ENCODE measurements at places on chromosomes 16 and 17. TPM values are rescaled to one million over a fixed set of nuclear protein-coding genes. Genes with fewer than 3 reads are reported as not detected.

- H3K4me1 ChIP-seq: peaks cover 26% of the 10 kb centered on the region
- peak overlapping the region; percentile 92 for H3K4me3 ChIP-seq
- H3K36me3 ChIP-seq: peaks cover 28% of the 10 kb centered on the region
- H3K27ac ChIP-seq: peak overlapping the region; percentile 80
- DNase-seq: peak; percentile 59
Observed at GRCh38 chr17:34980681-34981537, 597 bp downstream of the LIG3 start.

DNA sequence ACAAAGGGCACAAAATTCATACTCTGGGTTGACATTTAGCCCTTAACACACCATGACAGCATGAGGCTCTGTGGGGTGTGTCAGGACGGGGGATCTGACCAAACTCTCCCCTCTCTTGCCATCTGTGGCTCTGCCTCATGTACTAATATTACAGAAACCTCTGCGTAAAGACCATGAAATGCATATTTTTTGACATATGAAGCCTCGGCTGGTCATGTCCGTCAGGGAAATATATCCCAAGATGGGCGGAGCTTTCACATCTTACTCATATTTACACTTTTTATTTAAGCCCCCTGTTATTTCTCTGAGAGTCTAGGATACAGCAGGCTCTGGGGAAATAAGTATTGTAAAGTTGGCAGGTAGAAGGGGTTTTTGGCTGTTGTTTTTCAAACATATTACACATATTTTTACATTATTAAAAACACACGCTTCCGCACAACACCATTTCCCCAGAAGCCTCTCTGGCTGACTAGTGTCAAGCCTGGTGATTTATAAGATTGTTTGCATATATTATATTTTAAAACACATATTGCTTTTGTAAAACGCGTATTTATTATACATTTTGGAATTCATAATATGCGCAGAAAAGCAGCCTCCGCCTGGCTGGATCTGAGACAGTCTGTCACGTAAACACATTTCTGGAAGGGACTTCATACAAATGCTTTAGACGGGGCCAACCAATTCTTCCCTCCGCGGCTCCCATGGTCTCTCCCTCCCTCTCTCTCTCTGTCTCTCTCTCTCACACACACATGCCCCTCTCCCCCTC is 237.7 kb upstream of the ZFHX3 start:
- H3K27me3 ChIP-seq: peaks cover 4% of the 10 kb centered on the region
- H3K27ac ChIP-seq: no peak overlapping the region
- DNase-seq: no peak
- peaks cover 10% of the 10 kb centered on the region for H3K4me1 ChIP-seq
- no peak overlapping the region for H3K4me3 ChIP-seq
- H3K36me3 ChIP-seq: no peaks in the 10 kb centered on the region

- peaks cover 13% of the 10 kb centered on the region for H3K36me3 ChIP-seq
- H3K4me1 ChIP-seq: no peaks in the 10 kb centered on the region
- no peak for DNase-seq
- H3K27ac ChIP-seq: no peak overlapping the region
- no peak overlapping the region for H3K4me3 ChIP-seq
Observed at GRCh38 chr16:10930755-10931093, 11.5 kb downstream of the DEXI start.

DNA sequence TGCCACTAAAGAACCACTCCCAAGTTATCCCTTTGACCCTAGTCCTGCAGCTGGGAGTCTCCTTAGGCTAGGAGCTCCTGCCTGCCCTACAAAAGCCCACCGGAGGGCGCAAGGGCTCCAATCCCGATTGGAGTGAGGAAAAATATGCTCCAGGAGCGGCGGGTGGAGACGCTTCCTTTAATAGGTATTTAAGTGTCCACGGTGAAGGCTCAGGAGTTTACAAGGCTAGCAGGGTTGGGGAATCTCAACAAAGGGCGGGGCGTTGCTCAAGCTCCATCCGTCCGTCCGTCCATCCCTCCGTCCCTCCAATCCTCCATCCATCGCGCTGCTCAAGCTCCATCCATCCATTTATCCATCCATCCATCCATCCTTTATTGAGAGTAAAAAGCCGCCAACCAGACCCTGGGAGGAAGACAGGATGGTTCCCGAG is 556 bp upstream of the SPNS1 start:
- peak overlapping the region; percentile 95 for H3K4me3 ChIP-seq
- 0 out of 2 replicates have a peak, but pooled peaks cover 3% of the 10 kb centered on the region for H3K36me3 ChIP-seq
- peak overlapping the region; percentile 98 for H3K27ac ChIP-seq
- peak; percentile 78 for DNase-seq
- no peaks in the 10 kb centered on the region for H3K27me3 ChIP-seq

DNA sequence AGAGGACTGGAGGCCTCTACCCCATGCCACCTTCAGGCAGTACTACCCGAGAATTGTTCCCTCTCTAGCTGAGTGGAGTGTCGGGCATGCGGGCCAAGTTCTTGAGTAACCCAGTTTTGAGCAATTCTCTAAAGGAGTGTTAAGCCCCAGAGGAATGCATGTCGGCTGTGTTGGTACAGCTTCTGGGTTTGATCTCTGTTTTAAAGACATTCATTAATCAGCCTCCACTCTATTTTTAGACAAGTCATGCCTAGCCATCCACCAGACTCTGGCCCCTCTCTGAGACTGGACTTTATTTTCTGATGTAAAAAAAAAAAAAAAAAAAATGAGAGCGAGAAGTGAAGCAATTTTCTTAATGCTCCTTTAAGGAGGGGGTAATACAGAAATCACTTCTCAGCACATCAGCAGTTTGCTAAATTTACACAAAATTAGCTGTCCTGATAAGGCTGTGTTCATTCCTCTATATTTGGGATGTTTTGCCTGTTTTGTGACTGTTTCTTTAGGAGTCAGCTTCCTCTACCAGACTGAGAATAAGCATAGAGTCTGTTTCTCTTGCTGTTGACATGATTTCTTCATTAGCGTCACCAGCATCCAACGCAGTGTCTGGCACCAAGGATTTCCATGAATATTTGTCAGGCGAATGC is 88.7 kb downstream of the AXIN2 start:
- no peaks in the 10 kb centered on the region for H3K36me3 ChIP-seq
- no peak overlapping the region for H3K4me3 ChIP-seq
- no peaks in the 10 kb centered on the region for H3K4me1 ChIP-seq

DNA sequence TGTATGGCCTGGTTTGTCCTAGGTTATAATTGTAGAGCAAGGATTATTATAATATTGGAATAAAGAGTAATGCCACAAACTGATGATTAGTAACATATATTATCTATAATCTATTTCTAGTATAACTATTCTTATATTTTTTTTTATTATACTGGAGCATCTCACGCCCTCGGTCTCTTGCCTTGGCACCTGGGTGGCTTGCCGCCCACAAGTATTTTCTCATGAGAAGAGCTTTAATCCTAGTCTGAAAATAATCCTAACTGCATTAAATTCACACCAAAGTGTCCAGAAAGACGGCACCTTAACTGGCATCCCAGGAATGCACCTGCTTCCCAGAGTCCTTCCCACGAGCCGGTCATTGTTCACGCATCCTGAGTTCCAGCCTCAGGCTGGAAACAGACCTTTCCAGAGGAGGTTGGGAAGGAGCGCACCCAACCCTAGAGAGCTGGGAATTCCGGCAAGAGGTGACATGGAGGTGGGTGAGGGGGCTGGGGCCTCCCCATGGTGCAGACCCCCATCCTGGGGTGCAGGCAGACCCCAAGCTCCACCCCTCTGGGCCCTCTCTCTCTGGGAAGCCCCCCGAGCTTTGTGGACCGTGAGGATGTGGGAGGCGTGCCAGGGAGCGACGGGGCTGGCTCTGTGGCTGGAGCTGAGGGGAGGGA is 15.9 kb downstream of the CHMP1A start:
- H3K36me3 ChIP-seq: peaks cover 15% of the 10 kb centered on the region
- no peak overlapping the region for H3K4me3 ChIP-seq
- no peak overlapping the region for H3K27ac ChIP-seq
- no peaks in the 10 kb centered on the region for H3K27me3 ChIP-seq

- no peaks in the 10 kb centered on the region for H3K36me3 ChIP-seq
- H3K27ac ChIP-seq: peak within 1 kb of the TSS; percentile 72
- peak; percentile 68 for DNase-seq
- peaks cover 6% of the 10 kb centered on the region for H3K27me3 ChIP-seq
- peaks cover 50% of the 10 kb centered on the region for H3K4me1 ChIP-seq
Observed at GRCh38 chr17:42276359-42276608, at the start of gene STAT5B. TSS of gene STAT5B (minus strand) at chr17:42276391. CDS start at chr17:42232127, 44,264 bp downstream.

- no peak overlapping the region for H3K4me3 ChIP-seq
- no peak for DNase-seq
- H3K27ac ChIP-seq: no peak overlapping the region
- H3K36me3 ChIP-seq: peaks cover 33% of the 10 kb centered on the region
Observed at GRCh38 chr16:89153848-89154271, 17.7 kb upstream of the CDH15 start.

DNA sequence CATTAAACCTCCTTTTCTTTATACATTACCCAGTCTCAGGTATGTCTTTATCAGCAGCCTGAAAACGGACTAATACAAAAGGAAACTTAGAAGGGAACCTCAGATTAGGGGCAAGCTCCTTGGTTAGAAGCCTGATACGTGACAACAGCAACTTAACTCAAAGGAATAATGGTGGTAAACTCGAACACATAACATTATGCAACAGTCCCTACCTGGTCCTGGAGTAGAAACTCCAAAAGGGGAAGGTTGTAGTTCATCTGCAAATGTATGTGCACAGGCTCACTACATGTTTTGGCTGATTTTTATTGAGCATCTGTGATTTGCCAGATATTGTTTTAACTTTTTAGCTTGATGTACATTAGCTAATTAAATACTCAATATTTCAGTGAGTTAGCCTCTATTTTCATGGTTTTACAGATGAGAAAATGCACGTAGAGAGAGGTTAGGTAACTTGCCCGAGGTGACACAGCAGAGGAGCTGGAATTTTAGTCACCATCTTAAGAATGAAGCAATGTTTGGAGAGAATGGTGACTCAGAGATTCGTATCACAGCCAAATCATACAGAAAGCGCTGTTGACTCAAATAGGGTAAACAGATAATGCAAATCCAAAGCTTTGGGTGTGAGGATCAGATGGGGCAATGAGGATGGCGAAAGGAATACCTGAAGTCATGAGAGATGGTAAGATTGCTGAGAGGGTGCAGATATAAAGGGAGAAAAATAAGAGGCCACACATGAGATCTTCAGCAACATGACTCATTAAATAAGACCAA is 194.9 kb upstream of the RBFOX1 start:
- no peak overlapping the region for H3K27ac ChIP-seq
- no peaks in the 10 kb centered on the region for H3K4me1 ChIP-seq
- H3K36me3 ChIP-seq: peaks cover 92% of the 10 kb centered on the region
- H3K27me3 ChIP-seq: peaks cover 22% of the 10 kb centered on the region
- no peak for DNase-seq

GRCh38 chr17:61235827-61236197 is 163.8 kb upstream of the TBX2 start:
- H3K36me3 ChIP-seq: peaks cover 4% of the 10 kb centered on the region
- H3K27me3 ChIP-seq: no peaks in the 10 kb centered on the region
- no peak overlapping the region for H3K4me3 ChIP-seq
- no peak overlapping the region for H3K27ac ChIP-seq
- H3K4me1 ChIP-seq: peaks cover 31% of the 10 kb centered on the region

- peak overlapping the region; percentile 68 for H3K27ac ChIP-seq
- DNase-seq: no peak
- peaks cover 57% of the 10 kb centered on the region for H3K36me3 ChIP-seq
- peak overlapping the region; percentile 55 for H3K4me3 ChIP-seq
Observed at GRCh38 chr16:11848842-11849241, 2.5 kb downstream of the RSL1D1 start.

DNA sequence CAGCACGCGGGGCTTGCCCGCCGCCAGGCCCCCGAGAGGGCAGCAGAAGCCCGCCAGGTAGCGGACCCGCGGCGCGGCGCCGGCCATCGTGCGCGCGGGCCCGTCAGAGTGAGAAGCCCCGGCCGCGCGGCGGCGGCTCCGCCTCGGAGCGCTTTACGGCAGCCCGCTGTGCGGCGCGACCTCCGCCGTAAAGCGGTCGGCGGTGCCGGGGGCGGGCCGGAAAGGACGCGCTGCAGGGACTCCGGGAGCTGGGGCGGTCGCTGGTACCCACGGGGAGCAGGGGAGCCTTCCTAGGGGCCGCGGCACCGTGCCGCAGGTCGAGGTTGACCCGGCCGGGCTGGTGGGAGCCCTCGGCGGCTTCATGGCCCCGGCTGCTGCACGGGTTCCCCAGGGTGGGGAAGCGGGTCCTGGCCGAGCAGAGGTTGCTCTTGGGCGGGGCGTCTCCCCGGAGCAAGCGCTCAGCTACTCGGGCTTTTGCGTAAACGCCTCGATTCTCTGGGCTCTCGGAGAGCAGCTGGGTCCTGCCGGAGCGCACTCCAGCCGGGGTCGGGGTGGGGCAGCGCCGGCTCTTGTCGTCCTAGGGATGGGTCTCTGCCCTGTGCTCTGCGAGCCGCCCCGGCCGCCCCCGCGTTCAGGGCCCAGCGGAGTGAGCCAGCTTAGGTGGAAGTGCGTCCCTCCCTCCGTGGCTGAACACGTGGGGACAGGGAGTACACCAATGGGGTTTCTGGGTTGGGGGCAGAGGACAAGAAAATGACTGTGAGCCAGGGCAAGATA is at the start of gene FAAP100:
FAAP100 (minus strand) TSS at position 110 of the 774 bp plus-strand sequence; CDS start at position 87, 23 bp downstream.
- H3K4me1 ChIP-seq: peaks cover 20% of the 10 kb centered on the region
- peak within 1 kb of the TSS; percentile 88 for H3K4me3 ChIP-seq
- H3K27me3 ChIP-seq: no peaks in the 10 kb centered on the region
- peak within 1 kb of the TSS; percentile 92 for H3K27ac ChIP-seq
- DNase-seq: peak; percentile 79
- peaks cover 16% of the 10 kb centered on the region for H3K36me3 ChIP-seq

GRCh38 chr16:3059723-3060242 is 5.7 kb upstream of the IL32 start:
- H3K4me3 ChIP-seq: peak overlapping the region; percentile 68
- no peak for DNase-seq
- H3K4me1 ChIP-seq: peaks cover 31% of the 10 kb centered on the region

DNA sequence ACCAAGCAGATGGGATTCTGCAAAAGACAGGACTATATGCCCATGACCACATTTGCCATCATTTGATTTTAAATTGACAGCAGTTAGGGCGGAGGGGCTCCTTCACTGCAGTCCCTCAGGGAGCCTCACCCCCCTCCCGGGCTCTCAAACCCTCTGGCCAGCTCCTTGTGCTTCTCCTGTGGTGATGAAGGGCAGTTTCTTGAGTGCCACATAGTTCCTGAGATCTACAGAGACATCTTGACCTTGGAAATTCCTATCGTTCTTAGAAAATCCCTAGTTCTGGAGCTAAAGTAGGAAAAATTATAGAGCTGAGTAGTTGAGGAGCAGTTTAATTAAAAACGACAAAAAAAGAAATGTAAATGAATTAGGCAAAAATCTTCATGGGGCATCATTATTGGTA is 231.5 kb downstream of the CCDC182 start:
- H3K27me3 ChIP-seq: no peaks in the 10 kb centered on the region
- H3K4me3 ChIP-seq: no peak overlapping the region
- 0 out of 2 replicates have a peak, but pooled peaks cover 3% of the 10 kb centered on the region for H3K36me3 ChIP-seq
- no peak for DNase-seq

Gene PRSS33
- 0.44 TPM for total RNA-seq

Gene TNRC6A
- 77.4 TPM for total RNA-seq

Gene SLC46A1
- total RNA-seq: 5.7 TPM

Gene DRC7
- total RNA-seq: not detected

Gene CES3
- total RNA-seq: 3.3 TPM

Gene KIF2B
- not detected for total RNA-seq

Data from WTC11 (cell line).